Thyroid gland (tissue), 4 donors: ENCODE measurements at places on chromosomes 4 and X.

- DNase-seq, result no peak
Observed at GRCh38 chrX:147962476-147962875, 18.7 kb upstream of the FMR1NB start.

DNA sequence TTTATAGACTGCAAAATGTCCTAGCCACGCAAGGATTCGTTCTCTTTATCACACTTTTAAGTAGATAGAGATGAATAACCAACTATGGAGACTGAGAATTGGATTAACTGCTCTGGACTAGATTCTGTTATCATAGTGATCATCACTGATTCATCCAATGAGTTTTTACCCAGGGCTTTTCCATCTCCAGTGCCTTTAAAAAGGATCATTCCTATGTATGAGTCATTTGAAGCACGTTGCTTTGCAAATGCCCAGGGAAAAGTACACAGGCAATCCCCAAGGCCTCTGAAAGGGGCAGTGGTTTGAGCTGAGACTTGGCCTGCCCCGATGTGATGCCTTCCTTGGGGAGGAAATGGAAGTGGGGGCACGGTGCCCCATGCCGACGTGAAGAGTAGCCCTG lies 122.7 kb upstream of the PSAPL1 start:
- no peak for DNase-seq

DNA sequence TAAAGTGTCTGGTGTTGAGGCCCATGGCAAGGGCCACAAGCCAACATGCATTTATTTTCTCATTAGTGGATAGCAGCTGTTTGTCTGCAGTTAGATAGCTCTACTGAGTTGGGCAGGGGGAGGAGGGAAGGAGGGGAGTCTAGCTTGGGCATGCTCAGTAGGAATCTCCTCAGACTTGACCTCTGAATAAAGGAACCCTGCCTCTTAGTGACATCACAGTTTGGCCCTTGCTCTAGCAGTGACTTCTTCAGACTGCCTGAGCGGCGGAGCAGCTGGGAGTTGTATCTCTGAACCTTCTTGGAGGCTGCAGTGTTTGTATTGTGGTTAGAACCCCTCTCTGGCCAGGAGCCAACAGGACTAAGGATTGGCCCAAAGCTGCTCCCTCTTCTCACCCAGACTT lies 57.4 kb downstream of the BCORL1 start:
- no peak for DNase-seq

DNA sequence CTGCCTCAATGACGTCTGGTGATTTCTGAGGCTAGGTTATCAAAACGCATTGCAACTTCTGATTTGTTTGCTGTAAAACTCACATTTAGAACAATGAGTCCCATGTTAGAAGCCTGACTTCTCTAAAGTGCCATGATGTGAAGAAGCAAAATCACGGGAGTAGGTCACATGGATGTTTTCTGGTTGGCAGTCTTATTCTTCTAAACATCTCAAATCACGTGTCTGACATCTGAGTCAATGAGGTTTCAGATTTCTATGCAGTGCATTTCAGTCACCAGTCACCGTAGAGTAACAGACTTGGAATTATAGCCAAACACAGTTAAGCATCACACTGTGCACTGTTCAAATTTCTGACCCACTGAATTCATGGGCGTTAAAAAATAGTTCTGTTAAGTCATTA lies 482.1 kb downstream of the TMA16 start:
- no peak for DNase-seq

GRCh38 chr4:156665780-156666366 lies 305.7 kb downstream of the PDGFC start:
- DNase-seq, result no peak
